Hematopoietic multipotent progenitor cell (in vitro differentiated cells): ENCODE measurements at places on chromosomes 13 and 19.

DNA sequence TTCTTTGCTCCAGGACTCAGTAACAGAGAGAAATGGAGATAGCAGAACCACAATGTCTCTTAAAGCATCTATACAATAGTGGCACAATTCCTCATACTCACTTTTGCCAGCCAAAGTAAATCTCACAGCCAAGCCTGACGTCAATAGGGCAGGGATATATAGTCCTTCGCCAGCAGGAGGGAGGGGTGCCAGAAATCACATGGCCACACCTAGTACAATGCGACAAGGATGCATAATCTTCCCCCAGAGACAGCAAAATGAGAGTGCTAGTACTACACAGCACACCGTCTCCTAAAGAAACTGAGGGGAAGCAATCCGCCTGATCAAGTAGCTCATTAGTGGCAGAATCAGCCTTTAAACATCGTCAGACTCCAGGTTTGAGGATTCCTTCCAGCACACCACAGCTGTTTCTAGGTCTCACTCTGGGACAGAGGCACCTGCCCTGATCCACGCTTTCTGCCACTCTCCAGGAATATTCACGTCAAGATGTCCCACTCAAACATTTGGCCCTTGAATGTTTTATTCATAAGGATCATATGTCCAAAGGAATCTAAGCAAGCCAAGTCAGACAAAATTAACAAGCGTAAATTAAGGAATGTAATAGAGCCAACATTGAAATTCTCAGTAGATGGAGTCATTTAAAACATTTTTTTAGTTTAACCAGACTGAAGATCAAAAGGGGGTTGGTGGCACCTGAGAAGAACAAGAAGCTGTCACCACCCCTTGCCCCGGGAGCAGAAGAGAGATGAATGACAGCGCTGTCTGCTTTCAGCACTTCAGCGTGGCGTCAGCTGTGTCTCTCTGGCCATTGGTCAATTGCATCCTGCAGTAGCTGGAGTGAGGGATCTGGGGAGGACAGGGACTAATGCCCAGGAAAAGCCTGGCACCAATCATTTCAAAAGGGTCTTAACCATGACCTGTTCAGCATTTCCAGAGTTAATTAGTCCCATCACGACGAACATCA, 63.5 kb upstream of the SERP2 start:
- no peak for DNase-seq

- no peak for DNase-seq
Observed at GRCh38 chr19:13029893-13030292, 34.6 kb downstream of the NFIX start.

GRCh38 chr13:72489751-72490150, 237.7 kb downstream of the MZT1 start:
- DNase-seq: no peak

DNA sequence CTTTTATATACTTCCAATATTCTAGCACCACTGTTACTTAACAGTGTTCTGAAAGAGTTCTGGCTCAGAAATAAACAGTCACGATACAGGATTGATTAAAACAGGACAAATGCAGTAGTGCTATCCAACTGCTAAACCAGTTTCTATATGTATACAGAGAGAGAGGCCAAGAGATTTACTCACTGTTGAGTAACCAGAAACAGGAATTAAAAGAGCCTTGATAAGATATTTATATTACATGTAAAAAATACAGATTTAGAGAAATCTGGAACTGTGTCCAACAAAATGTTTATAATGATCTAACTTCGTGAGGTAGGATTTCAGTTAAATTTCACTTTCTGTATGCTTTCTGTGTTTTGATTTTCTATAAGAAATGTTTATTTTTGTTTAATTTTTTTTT, 116.6 kb downstream of the CDK8 start:
- no peak for DNase-seq

DNA sequence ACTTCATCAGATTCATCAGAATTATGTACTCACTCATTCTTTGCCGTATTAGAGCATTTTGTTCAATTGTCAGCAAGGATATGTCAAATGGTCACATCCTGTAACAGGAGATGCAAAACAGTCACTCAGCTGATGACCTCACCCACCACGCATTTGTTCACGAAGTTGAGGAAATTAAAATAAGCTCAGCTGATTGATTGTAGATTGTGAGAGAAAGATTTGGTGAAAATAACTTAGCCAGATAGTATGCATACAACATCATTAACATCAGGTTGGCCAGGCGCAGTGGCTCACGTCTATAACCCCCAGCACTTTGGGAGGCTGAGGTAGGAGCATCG, 22.6 kb upstream of the CDC16 start:
- DNase-seq: no peak

- DNase-seq: no peak
Observed at GRCh38 chr13:20460761-20461160, 64.9 kb downstream of the CRYL1 start.

- DNase-seq: no peak
Observed at GRCh38 chr13:51978796-51979556, 32.3 kb downstream of the ATP7B start.

- DNase-seq: no peak
Observed at GRCh38 chr19:6710273-6711077, 10.0 kb downstream of the C3 start.

- DNase-seq: no peak
Observed at GRCh38 chr19:19151418-19151817, 13.1 kb upstream of the TMEM161A start.

- no peak for DNase-seq
Observed at GRCh38 chr19:45742969-45743368, 9.7 kb downstream of the MEIOSIN start.

GRCh38 chr13:113122550-113123225, at the start of gene F10:
Gene F10 (plus strand): TSS chr13:113122799. CDS start chr13:113122856, 57 bp downstream.
- DNase-seq: no peak

- no peak for DNase-seq
Observed at GRCh38 chr13:94079876-94080275, 399.6 kb downstream of the DCT start.
